Inflammatory macrophage (primary cell): ENCODE measurements at places on chromosomes 12 and 14.
A peak's percentile ranks its signal among the peaks of the same experiment; 100 is the strongest.

GRCh38 chr12:76137606-76138005, 53.1 kb upstream of the NAP1L1 start:
- no peak for DNase-seq

DNA sequence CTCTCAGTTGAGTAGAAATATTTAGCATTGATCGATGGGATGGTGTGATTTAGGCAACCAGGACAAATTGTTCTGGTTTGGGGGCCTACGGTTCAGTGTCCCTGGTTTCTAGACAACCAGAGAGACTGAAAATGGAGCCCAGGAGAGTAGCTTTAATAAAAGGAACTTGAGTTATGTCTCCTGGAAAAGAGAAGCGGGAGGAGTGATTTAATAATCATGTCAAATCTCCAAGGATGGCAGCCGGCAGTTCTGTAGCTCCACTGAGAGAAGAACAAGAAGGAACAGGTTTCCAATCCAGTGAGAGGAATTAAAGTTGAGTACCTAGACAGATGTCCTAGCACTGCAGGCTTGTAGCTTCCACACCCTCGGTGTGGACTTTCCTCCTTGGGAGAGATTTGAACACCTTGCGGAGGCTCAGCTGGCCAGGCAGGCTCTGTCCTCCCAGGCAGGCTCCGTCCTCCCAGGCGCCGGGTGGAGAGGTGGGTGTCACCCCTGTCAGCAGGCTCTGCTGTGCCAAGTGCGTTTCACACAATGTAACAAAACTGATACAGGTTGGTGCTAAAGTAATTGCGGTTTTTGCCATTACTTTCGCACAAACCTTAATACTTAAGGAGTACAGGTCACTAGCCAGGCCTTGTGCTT, 45.9 kb downstream of the SLC6A12 start:
- DNase-seq: no peak

DNA sequence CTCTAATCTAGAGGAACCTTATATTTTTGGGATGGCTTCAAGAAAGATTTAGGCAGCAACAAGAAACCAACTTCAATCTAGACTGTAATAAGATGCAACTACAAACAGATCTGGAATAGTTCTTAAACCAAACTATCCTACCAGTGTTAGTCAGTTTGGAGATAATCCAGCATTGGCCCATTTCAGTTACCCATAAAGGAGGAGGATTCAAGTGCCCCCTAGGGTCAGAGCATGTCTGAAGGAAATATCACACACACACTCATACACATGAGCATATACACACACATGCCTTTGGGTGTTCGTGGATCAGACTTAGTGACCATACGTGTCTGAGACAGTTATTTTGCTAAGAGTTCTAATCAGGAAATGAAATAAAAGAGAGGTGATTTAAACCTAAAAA, 261.2 kb downstream of the ADAMTS20 start:
- DNase-seq: no peak

DNA sequence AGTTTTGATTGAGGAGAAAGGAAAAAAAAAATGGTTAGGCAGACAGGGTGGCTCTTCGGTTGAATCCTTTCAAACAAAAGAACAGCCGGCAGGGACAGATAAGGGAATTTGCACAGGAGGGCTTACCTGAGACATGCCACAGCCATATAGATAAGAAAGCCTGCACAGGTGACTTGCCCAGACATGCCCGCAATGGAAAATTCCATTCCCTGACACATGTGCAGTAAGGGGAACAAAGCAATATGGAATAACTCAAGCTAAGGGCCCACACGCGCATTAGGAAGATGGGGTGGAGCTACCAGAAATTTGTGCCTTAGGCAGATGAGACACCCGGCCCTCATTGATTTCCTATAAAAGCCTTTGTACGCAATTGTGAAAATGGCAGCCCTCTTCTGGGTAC, 86.7 kb downstream of the TMEM260 start:
- no peak for DNase-seq

- no peak for DNase-seq
Measured at GRCh38 chr12:9223830-9224229, 15.6 kb upstream of the PZP start.

GRCh38 chr12:47366157-47366556, 286.4 kb upstream of the AMIGO2 start:
- no peak for DNase-seq

DNA sequence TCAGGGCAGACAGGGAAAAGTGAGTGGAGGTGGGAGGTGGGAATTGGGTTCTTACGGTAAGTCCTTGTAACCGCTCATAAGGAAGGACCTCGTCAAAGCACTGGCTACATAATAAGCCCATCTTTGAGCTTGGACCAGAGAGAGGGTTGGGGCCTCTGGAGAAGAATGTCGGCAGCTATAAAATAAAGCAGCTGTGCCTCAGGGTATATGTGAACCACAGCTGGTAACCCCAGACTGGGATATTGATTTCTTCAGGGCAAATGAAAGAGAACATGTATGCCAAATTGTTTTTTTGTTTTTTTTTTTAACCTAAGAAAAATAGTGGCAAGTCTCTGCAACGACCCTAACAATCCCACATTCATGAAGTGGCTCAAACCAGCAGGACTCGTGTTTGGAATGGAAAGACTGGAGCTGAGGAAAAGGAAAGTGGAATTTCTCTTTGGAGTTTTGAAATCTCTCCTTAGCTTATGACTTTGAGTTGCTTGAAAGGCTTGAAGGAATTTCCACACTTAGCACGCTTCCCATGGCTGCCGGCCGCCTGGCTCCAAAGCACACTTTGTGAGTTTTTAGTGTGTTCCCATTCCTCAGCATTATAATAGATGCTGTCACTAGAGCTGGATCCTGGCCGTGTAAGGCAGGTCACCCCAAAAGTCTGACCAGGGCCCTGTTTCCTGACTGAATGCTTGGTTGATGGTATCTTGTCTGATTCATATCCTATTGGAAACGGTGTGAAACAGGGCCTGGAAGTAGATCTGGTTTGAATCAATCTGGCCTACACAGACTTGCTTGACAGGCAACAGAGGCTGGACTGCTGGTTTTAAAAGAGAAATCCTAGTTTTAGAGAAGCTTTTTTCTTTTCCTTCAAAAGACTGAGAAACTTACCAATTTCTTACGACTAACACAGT, 244.7 kb downstream of the MSRB3 start:
- DNase-seq: no peak

DNA sequence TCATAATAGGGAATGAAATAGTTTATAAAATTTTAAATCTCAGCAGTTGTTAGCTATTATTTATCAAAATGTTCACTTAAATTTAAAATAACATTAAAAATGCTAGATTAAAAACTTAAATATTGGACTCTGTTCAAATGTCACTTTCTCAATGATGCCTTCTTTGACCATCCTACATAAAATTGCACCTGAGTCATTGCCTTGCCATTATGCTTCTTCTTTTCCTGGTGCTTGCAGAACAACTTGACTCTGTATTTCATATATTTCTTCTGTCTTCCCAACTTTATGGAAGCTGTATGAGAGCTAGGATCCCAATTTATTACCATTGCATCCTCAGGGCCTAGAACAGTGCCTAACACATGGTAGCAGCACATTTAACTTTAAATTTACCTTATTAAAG, 37.3 kb upstream of the CPM start:
- DNase-seq: no peak

- DNase-seq: no peak
Measured at GRCh38 chr14:100750762-100751699, 24.3 kb downstream of the DLK1 start.

DNA sequence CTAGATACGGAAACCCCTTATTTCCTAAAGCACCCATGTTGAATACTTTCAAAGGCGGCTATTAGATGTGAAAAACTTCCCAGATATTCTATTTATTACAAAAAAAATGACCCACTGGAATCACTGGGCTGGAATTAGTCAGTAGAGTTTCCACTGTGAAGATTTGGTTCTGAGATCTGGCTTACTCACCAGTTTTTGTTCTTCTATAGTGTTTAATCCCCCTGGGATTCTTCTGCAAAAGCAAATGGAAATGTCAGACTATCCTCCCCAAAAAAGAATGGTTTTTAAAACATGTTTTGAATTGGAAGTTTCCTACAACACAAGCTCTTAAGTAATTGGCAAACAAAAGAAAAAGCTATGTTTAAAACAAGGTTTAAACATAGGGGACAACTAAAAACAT, 166.4 kb downstream of the STXBP6 start:
- no peak for DNase-seq

- no peak for DNase-seq
Measured at GRCh38 chr12:57434517-57435223, at the start of gene INHBC. TSS of gene INHBC (plus strand) at chr12:57434784. CDS start at chr12:57434887, 103 bp downstream.

GRCh38 chr14:23365732-23366425, 907 bp upstream of the EFS start:
- no peak for DNase-seq

GRCh38 chr14:32311294-32312009, 17.6 kb upstream of the AKAP6 start:
- no peak for DNase-seq

GRCh38 chr12:24374452-24374851, 425.0 kb upstream of the SOX5 start:
- DNase-seq: no peak

DNA sequence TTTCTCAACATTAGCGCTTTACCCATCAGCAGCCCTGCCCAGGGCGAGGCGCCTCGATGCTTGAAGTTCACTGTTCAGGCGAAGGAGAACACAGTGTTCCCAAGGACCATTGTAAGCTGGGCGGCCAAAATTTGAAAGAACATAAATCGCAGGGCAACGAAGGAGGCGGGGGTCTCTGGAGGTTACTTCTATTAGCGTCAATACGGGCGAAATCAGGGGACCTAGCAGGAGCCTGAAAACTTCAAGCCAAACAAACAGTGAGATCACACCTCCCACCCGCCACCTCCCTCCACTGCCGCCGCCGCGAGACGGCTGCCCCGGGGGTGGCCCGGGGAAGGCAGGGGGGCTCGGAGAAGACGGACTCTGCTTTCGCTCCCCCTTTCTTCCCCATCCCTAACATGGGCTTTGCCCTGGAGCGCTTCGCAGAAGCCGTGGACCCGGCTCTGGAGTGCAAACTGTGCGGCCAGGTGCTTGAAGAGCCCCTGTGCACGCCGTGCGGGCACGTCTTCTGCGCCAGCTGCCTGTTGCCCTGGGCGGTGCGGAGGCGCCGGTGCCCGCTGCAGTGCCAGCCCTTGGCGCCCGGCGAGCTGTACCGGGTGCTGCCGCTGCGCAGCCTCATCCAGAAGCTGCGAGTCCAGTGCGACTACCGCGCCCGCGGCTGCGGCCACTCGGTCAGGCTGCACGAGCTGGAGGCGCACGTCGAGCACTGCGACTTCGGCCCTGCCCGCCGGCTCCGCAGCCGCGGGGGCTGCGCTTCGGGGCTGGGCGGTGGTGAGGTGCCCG, at the start of gene PDZRN4:
Gene PDZRN4 (plus strand): TSS at position 263 of the 783 bp plus-strand sequence.
- DNase-seq: no peak

- no peak for DNase-seq
Measured at GRCh38 chr12:57465747-57466505, 6.3 kb downstream of the GLI1 start.

DNA sequence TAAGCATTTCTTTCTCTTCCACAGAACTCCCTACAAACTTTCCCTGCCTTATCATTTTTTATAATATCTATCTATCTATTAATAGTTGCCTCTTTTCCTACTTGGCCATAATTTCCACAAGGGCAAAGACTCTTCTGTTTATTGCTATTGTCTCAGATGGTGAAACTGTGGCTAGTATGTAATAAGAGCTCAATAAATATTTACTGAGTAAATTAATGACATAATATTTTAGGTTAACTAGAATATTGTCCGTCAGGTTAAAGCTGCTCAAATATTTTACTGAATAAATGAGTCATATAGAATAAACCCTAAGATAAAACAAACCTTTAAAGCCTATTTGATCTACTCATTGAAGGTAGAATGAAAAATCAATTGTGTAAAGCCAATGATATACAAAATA, 240.5 kb downstream of the PPFIA2 start:
- no peak for DNase-seq

DNA sequence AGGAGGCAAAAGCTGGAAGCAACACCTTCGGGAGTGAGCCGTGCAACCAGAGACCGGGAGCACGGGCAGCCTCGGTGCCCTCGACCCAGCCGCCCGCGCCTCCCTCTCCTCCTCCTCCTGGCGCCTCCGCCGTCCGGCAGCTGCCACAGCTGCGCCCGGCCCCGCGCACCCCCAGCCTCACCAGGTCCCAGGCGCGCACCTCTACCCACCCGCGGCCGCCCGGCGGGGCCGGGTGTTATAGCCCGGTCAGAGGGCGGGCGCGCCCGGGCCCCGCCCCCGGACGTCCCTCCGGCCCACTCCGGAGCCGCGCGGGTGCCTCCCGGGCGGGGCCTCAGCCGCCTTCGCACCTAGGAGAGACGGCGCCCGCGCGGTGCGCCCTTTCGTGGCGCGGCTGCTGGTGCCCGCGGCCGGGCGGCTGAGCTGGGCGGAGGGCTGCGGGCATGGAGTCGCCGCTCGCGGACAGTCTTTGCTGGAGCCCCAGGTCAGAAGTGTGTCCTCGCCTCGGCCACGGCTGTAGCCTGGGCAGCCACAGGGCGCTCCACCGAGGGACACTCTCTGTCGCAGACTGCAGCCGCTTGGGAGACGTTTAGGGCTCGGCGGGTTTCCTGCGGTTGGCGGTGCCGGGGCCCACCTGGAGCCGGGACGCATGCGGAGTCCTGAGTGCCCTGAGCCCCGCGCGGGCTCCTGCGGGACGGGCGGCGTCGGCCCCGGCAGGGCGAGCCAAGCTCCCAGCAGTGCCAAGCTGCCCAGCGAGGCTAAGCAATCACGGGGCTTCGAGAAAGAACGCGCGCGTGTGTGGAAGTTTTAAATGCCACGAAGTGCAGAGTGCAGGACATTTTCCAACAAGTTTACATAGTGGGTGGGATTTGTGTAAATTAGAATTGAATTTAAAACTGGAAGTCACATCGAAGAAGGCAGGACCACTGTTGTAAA, at the start of gene CPM:
Gene CPM (minus strand): TSS at position 211 of the 933 bp plus-strand sequence. CDS start 334 bp downstream, outside the sequence.
- DNase-seq: peak; percentile 81

GRCh38 chr12:67943141-67943892, 45.9 kb upstream of the IFNG-AS1 start:
- DNase-seq: peak; percentile 70

DNA sequence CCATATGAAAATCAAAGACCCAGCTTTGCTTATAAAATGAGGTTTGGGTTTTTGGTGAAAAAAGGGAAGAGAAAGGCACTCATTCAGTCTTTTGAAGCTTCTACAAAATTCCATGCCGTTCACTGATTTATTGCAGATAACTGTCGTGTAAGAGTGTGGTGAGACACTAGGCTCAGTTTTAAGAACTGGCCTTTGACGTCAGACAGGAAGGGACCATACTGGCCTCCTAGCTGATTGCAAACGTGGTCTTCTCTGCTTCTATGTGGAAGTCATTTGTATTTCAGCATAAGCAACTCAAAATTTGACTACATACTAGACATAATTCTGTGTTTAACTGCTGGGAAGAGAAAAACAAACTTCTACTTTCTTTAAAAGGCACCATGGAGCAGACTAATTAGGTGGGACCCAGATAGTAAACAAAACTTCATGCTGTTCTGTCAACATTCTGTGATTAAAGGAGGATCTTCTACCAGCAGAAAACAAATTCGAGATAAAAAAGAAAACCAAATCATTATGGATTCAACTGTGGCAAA, 168.7 kb downstream of the TTC7B start:
- DNase-seq: peak; percentile 60

DNA sequence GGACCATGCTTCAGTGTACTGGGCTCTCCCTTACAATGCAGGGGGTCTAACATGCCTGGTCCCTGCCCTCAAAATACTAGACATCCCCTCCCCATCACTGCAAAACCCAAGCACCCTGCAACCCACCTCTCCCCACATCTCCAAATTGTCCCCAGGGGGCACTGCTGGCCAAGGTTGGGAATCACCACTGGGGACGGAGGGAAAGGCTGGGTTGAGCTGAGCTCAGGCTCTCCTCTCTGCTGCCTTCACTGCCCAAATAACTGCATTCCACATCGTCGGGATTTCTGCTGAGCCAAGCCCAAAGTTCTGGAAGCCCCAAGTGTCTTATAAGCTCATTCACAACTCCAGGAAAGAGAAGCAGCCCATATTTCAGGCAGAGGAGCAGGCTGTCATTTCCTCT, 69.6 kb downstream of the NT5DC3 start:
- peak; percentile 39 for DNase-seq

- peak; percentile 40 for DNase-seq
Measured at GRCh38 chr14:59481871-59482540, 2.2 kb downstream of the L3HYPDH start.
